H54 (cell line): ENCODE measurements at places on chromosomes 2 and 18.

DNA sequence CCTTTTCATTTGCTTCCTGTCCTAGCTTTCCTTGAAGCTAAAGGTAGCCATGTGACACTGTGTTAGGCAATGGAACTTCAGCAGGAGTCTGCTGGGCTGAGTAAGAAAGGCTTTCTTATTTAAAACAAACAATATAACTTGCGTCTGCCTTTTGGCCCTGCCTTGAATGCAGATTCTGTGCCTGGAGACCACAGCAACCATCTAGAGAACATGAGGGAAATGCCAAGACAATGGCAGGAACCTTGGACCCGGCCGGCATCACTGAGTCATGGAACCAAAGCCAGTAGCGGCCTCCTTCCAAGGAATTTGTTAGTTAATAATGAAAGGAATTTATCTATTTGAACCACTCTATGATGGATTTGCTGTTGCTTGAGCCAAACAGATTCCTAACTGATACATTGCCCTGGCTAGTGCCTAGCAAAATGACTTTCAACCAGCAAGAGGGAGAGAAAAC, 207.5 kb upstream of the EPHA4 start:
- no peak for DNase-seq

DNA sequence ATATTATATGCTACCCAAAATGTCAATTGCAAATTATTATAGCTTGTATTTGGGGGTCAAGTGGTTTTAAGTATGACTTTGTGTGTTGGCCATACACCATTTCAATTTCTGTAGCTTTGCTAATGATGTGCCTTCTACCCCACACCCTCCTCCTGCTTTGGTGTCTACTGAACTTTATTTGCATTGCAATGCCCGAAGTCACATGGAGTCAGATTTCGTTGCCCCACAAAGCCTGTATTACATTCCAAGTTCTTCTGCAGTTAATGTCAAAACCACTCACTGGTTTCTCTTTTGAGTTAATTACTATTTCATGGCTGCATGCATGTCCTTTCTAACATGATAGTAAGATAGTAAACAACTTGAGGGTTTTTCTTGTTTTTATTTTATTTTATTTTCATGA, 528.9 kb downstream of the RIT2 start:
- DNase-seq = no peak

GRCh38 chr2:206980413-206980812, 41.1 kb downstream of the CPO start:
- DNase-seq = no peak

DNA sequence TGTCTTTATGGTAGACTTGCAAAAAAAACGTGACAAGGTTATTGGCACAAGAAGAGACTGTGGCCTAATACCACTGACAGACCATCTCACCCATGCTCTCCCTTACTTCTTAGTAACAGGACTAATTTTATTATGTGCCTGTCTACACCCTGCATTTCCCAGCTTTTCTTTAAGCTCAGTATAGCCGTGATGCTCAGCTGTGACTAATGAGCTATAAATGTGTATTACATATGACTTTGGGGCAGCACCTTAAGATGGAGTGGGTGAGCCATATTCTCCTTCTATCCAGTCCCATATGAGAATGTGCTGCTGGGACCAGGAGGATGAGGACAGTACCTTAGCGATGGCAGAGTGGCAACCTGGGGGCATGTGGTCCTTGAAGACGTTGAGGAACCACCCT, 293.5 kb downstream of the RNF144A start:
- no peak for DNase-seq
